NCI-H2171 treated with DMSO at 0.1 percent for 48 hours (cell line): ENCODE measurements at places on chromosomes 3 and 15.

DNA sequence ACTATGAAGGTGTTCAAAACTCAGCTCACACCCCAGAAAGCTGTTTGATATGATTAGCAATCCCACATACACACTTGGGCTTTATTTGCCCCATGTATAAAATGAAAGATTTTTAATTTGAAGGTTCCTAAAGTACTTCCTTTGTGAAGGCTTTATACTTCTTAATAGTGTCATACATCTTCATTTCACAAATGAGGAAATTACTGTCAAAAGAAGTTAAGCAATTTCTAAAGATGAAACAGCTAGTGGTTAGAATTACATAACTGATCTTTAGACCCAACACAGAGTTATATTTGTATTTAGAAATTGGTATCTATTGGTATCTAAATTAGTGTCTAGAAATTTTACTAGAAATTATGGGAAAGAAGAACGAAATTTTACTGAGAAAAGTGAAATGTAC lies 7.1 kb downstream of the CD200R1 start:
- no peak for DNase-seq

DNA sequence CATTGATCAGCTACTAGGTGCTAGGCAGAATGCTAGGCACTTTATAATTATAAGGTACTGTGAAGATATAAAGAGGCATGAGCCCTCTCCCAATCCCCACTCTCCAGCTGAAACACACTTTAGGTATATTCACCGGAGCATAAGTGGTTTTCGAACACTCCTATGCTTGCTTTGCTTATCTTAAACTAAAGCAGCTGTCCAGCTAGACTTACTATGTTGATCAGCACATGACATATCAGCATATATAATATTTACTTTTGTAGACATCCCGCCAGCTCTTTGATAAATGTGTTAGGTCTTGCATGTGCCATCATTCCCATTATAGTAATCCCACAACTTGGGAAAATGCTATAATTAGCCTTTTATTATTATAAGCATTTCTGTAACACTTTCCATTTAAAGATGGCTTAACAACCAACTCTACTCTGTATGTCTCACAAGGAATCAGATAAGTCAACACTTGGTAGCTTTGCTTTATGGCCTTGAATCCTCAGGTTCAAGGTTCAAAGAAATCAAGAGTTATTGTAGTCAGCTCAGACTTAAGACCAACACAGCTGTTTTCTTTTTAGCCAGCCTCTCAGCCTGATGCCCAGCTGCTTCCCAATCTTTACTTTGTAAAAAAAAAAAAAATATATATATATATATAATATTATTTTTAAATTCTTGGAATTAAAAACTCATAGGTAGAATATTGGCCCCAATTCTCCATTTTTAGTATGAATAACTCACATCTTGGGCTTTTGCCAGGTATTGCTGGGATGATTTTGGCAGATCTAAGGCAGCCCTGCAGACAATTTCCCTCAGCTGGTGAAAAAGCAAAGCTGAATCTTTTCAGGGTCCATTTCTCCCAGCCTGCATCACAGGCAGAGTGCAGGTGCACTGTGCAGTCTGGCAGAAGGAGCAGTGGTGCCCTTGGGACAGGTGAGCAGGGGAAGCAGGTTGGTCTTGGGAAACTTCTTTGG lies 104.2 kb downstream of the THRB start:
- DNase-seq, result no peak

GRCh38 chr3:12839156-12839946 lies 2.0 kb downstream of the RPL32 start:
- DNase-seq, result no peak

GRCh38 chr3:172074586-172074985 lies 35.2 kb downstream of the FNDC3B start:
- no peak for DNase-seq

- no peak for DNase-seq
Measured at GRCh38 chr3:108283006-108283405, 13.3 kb upstream of the HHLA2 start.
